ENCODE measurements at places on chromosomes 4 and X.

DNA sequence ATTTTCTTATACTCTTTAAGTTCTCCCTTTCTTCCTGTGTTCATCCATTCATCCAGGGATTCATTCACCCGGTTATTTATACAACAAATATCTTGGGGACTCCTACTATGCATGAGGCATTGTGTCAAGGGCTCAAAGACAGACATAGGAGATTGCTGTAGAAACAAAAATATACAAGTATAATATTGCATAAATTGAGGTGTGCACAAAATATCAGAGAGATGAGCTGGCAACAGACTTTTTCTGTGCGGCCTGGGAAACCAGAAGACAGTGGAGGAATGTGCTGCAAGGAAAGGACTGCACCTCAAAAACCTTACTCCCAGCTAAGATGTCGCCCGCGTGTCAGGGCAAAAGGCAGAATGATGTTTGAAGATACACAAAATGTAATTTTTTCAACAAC lies 9.6 kb downstream of the OTOP1 start:
- no peak for DNase-seq

DNA sequence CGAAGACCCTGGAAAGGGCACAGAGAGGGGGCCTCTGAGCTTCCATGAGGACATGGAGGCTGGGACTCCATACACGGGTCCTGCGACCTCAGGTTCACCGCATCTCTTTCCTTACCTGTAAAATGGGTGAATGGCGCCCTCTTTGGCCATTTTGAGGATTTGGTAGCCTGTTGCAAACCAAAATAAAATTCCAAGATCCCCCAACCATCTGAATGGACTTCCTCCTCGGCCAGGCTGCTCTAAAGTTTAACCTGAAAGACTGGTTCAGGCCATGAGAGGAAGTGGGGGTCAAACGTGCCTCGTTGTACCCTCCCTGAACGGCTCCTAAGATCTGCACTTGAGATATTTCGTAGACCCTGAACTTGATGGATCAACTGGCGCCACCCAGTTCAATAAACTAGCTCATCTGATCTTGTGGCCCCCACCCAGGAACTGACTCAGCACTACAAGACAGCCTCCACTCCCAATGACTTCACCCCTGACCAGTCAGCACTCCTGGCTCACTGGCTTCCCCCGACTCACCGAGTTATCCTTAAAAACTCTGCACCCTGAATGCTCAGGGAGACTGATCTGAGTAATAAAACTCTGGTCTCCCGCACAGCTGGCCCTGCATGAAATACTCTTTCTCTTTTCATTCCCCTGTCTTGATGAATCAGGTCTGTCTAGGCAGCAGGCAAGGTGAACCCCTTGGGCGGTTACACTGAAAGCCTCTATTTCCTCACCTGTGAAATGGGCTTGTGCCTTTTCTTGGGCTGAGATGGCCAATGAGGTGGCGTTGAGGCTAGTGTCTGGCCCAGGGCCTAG lies 32.9 kb upstream of the GPR78 start:
- DNase-seq: peak; percentile 71

GRCh38 chr4:8537041-8537461 lies 43.1 kb upstream of the GPR78 start:
- DNase-seq: peak; percentile 87

DNA sequence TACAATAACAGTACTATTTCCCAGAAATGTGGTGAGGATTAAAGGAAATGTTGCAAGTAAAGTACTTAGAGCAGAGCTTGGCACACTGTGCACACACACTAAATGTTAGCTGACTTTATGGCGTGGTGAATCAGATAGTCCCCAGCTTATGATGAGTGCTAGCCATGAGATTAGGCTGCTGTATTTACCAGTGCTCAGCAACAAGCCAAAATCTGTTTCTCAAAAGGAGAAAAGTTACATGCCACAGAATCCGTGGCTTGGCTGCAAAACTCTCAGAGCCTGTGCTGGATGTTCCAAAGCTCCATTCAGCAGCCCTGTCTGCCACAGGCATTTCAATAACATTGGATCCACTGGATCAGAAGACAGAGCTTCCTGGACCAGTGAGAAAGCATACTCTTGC lies 12.8 kb upstream of the STBD1 start:
- DNase-seq: no peak

GRCh38 chr4:55830716-55831115 lies 11.1 kb downstream of the EXOC1L start:
- no peak for DNase-seq

DNA sequence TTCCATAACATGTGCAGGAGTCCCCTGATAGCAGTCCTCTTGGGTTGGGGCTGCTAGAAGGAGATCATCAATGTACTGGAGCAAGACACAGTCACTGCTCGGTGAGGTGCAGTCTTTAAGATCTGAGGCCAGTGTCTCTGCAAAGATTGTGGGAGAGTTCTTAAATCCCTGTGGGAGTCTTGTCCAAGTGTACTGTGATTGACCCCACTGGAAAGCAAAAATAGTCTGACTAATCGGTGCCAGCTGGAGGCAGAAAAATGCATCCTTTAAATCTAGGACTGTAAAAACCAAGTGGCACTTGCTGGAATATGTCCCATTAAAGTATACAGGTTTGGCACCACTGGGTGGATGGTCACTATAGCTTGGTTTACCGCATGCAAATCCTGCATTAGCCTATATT lies 31.1 kb downstream of the SULT1E1 start:
- peak; percentile 59 for DNase-seq

- DNase-seq: no peak
Measured at GRCh38 chr4:55928846-55929245, 19.9 kb upstream of the CEP135 start.

GRCh38 chrX:8879750-8880149 lies 78.6 kb upstream of the FAM9A start:
- peak; percentile 6 for DNase-seq

DNA sequence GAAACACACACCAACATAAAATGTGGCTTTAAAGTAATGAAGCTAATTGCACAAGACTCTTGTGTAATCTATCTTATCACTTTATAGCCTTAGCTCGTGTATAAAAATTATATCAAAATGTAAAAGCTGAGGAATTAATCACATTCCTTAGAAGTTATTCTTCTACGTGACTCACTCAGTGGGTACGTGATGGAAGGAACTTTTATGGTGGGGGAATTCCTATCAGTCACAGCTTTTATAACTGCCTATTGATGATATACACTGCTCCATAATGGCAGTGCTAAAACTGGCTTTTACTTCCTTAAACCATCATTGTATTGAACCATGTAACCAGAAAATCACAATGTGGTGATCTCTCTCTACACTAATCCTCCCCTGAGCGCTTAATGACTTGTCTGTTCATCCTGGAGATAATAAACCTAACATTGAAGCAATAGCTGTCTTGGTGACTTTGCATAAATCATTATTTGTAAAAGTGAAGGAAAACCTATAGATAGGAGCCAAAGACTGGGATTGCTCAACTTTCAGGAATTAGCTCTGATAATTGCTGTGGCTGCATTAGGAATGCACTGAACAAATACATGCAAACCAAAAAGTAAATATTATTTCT lies 276.7 kb downstream of the GBA3 start:
- peak; percentile 28 for DNase-seq
